EL (cell line): ENCODE measurements at places on chromosomes 2 and 18.

DNA sequence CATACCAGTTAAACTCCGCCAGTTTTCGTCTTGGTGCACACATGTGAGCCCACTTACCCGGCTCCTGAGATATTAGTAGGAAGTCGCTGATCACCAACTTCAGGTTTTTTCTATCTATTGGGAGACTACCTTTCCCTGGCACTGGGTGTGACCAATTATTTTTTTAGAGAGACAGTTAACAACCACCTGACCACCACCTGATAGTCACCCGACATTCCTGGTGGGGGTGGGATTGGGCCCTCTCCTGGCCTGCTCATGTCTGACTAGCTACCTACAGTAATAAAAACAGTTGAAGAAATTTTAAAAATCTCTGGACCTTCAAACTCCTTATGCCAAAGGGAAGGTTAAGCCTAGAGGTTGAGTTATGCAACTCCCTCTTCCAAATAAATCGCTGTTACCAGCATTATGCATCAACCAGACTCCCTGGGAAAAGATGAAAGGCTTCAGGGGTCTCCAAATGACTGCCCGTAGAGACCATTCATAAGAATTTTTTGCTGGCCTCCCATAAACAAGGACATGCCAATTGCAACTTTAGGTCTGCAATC is 27.8 kb downstream of the CREG2 start:
- no peak for DNase-seq

DNA sequence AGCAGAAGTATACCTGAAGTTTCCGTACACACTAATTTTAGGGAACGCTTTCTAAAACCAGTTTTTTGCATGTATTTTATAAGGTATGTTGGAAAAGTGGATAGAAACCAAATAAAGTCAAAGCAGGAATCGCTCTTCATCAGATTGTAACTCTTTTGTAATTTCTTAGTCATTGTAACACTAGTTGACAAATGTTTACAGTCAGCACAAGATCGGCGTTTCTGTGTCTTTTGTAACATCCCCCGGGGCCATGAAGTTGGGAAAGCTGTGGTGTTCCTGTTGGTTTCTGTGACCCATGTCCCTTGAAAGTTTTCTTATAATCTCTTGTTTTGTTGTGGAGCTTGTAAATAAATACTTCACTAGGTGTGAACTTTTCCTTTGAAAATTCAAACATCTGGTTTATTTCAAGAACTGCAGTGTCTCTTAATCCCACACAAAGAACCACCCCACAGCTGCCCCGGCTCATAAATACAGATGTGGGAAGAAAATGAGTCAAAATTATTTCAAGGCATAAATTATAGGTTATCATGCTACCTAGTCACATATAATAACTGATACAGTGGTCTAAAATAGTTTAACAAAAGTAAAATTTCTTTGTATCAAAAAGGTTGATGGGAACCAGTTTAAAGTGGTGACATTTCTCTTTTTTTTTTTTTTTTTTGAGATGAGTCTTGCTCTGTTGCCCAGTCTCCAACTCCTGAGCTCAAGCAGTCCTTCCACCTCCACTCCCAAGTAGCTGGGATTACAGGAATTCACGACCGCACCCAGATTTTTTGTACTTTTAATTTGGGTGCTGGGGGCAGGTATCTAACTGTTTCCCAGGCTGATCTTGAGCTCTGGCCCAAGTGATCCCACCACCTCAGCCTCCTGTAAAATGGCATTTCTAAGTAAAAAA is 751 bp upstream of the NMI start:
- peak; percentile 68 for DNase-seq

DNA sequence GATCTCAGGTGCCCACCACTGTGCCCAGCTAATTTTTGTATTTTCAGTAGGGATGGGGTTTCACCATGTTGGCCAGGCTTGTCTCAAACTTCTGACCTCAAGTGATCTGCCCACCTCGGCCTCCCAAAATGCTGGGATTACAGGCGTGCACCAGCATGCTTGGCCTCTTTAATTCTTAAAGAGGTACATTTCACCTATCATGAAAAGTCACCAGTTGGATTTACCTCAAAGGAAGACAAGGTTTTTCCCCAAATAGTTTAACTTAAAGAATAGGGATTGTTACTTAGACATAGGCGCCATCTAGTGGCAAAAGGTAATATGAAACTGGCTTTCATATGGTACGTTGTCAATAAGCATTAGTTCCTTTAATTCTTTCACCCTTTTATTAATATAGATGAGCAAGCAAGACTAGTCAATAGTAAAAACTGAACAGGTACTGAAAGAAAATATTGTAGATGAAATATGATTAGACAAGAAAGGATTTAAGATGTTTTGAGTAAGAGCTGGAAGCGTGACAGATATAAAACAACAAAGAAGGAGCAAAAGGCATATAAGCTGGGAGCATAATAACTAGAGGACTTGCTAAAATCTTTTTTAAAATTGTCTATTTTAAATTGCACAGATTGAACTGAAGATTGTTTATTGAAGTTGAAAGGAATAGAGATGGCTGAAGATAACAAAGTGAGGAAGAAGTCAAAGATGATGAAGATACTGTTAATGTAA is 35.0 kb upstream of the PSMD14 start:
- peak; percentile 58 for DNase-seq

DNA sequence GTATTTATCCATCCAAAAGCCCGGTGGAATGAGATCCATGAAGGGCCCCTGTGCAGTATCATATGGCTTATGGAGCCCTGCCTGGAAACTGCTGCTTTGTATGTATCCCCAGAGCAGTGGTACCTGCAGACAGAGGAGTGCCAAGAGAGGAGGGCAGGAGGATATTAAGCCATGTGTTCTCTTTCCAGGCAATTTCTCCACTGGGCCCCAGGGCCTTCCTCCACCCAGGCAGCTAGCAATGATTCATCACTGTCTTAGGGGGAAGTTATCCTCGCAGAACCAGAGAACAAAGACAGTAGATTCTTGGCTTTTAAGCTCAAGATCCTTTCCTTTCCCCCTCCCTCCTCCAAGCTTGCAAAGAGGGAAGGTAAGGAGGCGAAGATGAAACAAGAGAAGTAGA is 98.1 kb downstream of the LRRC30 start:
- DNase-seq: peak; percentile 28

GRCh38 chr2:200725596-200725995 is 86.1 kb upstream of the BZW1 start:
- DNase-seq: no peak

GRCh38 chr2:189086710-189087109 is 92.9 kb downstream of the COL5A2 start:
- peak; percentile 93 for DNase-seq

DNA sequence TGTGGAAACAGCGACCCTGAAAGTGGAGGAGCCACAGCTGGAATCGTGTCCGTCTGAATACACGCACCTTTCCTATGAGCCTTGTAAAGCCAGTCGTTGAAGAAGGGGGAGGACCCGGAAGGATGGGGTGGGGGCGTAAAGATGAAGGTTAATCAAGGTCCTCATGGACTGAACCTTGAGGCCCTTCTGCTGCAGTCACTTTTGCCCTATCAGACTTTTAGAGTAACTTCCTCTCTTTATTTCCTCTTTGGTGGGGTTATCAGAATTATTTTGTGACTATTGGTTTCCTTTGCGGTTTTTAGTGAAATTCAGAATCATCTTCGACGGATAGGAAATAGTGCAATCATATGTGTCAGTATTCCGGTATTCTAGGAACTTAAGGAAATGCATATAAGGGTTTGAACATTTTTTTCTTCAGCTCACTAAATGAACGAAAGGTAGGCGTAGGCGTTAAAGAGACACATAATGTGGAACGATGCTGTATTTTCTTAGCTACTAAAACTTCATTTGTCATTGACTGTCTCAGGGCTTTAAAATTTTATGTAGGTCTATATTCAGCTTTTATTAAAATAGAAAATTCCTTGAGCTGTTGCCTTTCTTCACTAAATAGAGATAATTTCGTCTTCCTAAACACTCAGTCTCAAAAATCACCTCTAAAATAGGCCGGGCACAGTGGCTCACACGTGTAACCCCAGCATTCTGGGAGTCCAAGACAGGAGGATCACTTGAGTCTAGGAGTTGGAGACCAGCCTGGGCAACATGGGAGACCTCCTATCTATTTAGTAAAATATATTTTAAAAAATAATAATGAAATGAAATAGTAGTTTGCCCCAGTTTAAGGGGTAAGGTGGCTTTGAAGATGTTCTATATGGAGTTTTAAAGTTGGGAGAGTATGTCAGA is 1.4 kb upstream of the YES1 start:
- DNase-seq: no peak

GRCh38 chr2:120013597-120014223 is 833 bp downstream of the EPB41L5 start:
- no peak for DNase-seq

DNA sequence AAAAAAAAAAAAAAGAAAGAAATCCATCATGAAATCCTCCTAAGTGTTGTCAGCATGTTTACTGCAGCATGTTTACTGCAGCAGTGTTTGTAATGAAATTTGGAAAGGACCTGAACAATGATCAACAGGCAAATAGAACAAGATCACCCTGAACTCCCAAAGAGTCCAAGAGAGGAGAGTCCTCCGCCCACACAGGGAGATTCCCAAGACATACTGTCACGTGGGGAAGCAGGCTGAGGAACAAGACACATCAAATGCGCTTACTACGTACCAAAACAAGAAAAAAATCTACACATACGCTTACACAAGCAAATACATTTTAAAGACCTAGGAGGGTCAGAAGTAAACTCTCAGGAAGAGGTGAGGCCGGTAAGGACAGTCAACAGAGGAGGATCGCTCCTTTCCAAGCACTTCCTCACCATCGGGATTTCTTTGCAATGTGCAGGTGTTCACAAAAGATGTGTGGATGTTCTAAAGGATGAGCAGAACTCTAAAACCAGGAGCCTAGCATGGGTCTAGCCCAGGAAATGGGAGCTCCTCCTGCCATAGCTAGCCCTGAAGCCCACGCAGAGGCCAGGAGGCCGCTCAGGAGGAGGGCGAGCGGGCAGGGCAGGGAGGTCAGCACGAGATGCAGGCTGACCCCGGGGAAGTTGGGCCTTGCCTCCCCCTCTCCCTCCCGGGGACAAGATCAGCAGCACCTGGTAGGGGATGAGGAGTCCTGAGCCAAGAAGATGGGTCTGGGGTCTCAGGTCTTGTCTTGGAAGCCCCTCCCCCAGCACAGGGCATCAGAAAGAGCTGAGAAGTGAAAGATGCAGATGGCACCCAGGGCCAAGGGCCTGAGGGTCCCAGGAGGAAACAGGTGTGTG is 66.4 kb downstream of the ZNF516 start:
- peak; percentile 27 for DNase-seq

DNA sequence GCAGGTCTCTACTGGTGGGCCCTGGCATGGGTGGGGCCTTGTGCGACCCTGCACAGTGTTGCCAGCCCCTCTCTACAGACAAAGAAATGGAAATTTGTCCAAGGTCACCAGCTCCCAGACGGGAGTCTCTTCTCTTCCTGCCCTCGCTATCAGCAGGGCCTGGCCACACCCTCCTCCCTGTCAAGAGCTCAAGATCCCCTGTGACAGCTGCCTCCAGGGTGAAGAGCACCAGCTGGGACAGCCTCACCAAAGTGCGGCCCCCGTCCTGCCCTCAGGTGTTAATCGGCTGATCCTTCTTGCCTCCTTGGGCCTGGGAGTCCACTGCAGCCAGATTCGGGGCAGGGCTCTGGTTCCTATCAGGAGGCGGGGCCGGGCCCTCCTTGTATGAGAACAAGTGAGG is 259.1 kb downstream of the TWIST2 start:
- DNase-seq: no peak

GRCh38 chr2:45331410-45331786 is 279.7 kb downstream of the SRBD1 start:
- DNase-seq: no peak

- DNase-seq: no peak
Measured at GRCh38 chr2:230912046-230912445, 13.0 kb downstream of the GPR55 start.

DNA sequence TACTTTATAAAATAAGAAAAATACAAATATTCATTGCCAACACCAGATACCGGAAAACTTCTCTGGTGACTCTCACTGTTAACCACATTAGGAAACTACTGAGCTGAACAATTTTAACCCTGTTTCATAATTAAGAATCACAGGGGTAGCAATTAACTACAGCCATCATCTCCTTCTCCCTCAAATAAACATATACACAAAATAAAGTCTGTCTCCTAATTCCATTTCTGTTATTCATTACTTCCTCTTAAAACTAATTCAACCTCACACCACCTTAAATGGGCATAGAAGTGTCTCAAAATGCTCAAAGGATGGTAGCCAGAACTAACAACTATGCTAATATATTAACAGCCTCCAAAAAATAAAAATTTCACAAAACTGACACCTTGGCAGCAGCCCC is 60.7 kb downstream of the ACVR1 start:
- no peak for DNase-seq

DNA sequence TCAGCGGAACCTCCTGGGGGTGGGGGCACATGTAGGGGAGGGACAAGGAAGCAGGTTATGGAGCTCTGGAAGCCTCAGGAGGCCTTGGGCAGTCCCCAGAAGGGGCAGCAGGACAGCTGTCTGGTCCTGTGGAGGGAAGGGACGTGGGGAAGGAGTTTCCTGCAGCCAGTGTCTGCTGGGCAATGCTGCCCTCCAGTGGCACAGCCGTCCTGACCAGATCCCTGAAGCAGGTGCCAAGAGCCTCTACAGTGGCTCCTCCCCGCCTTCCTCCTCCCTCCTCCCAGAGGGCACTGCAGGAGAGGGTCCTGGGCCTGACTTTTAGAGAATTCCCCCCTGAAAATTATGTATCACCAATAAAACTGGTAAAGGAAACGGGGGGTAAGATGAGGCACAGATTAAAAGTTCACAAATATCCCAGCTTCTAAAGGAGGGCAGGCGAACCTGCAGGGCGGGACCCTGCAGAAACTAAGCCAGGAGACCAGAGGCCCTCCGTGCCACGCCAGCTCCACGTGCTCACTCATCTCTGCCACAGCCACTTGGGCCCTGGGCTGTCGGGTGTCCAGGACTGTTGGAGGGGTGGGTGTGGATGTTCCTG is 258.5 kb downstream of the TWIST2 start:
- DNase-seq: peak; percentile 72

DNA sequence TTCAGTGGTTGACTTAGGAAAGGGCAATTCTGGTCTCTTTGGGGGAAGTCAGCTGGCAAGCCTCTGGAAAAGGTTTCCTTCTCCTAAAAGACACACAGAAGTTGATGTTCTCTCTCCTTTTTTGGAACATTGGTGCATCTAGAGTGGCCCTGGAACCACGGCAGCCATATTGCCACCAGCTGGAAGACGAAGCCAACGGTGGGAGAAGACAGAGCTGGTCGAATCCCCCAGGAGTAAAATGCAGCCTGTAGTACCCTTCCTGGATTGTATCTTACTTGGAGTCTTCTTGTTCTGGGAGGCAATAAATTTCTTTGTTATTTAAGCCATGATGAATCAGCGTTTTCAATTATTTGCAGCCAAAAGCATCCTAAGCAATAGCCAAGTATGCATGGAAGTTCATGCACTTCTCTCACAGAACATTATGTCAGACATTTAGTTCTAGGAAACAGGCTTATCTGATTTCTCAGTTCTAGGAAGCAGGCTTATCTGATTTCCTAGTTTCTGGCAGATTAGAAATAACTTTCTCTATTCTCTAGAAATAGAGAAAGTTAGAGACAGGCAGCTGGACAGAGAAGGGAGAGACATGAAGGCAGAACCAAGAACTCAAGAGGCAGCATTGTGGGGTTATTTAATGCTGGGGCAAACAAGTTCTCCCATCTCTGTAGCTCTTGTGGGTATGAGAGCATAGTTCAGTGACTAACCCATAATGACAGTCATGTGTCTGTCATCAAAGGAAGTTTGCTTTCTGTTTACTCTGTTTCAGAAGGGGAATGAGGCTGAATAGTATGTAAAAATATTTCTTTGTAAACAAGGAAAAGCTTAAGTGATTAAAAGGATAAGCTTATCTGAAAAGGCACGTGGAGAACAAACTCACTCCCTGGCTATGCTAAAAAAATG is 40.5 kb upstream of the NABP1 start:
- peak; percentile 61 for DNase-seq
